CD8-positive, alpha-beta memory T cell (primary cell): ENCODE measurements at places on chromosomes 3 and 15.

- no peak for DNase-seq
Measured at GRCh38 chr15:77221708-77222107, 150.8 kb upstream of the TSPAN3 start.

GRCh38 chr15:65054333-65055200 lies 9.4 kb downstream of the SLC51B start:
- DNase-seq: peak; percentile 37

GRCh38 chr3:64575211-64575844 lies 112.5 kb downstream of the ADAMTS9 start:
- DNase-seq: no peak

DNA sequence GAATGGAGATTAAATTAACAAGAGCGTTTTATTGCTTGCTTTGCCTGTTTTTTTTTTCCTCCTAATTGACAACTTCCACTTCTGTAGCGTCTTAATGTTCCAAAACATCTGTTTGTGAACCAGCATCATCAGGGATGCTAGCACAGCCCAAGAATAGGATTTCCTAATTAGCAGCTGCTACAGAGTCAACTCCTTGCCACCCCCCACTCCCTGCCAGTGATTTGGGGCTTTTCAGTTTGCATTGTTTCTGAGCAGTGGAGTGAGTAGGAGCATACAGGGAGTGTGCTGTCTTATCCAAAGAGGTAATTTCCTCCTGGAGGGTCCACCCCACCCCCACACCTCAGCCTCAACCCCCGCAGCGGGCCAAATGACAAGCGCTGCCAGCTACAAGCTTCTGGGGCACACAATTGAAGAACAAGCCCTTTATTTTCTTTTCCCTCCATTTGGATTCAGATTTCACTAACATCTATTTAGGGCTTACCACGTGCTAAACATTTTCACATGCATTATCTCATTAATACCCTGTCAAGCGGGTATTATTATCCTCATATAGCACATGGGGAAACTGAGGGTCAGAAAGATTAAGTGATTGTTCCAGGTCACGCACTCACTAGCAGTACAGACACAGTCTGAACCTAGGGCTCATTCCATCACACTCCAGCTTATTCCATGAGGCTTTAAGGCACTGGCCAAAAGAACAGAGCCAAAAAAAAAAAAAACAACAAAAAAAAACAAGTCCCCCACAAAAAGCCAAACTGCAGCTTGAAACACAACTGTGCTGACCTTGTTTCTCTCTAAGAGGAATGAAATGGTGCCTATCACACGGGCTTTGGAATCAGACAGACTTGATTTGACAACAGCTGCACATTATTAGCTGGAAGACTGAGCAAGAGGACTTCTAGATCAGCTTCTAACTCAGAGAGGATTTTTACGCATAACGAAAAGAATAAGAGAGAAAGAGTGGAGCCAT lies 16.4 kb downstream of the HEG1 start:
- no peak for DNase-seq

- no peak for DNase-seq
Measured at GRCh38 chr15:47756872-47757271, 39.6 kb downstream of the SEMA6D start.

DNA sequence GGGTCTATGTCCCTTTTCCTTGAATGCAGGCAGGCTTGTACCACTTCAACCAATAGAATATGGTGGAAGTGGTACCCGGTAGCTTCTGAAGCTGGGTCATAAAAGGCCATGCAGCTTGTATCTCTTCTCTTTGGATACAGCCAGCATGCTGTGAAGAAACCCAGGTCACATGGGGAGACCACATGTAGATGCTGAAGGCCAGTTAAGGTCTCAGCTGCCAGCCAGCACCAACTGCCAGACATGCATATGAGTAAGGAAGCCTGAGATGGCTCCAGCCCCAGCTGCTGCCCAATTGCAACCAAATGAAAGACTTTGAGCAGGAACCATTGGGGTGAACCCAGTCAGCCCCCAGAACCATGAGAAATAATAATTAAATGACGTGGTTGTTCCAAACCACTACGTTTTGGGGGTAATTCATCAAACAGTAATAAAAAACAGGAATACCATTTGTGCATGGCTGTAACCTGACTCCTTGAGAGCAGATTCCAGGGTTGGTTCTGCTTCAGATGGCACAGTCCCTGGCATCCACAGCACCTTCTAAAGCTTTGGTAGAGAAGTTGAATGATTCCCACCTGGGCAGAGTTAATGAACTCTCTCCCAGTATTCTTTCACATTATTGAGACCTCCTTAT lies 3.8 kb downstream of the RBP2 start:
- no peak for DNase-seq

- no peak for DNase-seq
Measured at GRCh38 chr15:39400821-39401550, 179.9 kb upstream of the THBS1 start.
